Calu3 (cell line): ENCODE measurements at places on chromosomes 6 and 20.

- DNase-seq, result no peak
Measured at GRCh38 chr6:2396846-2397630, 151.6 kb upstream of the GMDS start.

GRCh38 chr20:20079102-20079784 lies 26.9 kb downstream of the CFAP61 start:
- peak; percentile 1 for DNase-seq

DNA sequence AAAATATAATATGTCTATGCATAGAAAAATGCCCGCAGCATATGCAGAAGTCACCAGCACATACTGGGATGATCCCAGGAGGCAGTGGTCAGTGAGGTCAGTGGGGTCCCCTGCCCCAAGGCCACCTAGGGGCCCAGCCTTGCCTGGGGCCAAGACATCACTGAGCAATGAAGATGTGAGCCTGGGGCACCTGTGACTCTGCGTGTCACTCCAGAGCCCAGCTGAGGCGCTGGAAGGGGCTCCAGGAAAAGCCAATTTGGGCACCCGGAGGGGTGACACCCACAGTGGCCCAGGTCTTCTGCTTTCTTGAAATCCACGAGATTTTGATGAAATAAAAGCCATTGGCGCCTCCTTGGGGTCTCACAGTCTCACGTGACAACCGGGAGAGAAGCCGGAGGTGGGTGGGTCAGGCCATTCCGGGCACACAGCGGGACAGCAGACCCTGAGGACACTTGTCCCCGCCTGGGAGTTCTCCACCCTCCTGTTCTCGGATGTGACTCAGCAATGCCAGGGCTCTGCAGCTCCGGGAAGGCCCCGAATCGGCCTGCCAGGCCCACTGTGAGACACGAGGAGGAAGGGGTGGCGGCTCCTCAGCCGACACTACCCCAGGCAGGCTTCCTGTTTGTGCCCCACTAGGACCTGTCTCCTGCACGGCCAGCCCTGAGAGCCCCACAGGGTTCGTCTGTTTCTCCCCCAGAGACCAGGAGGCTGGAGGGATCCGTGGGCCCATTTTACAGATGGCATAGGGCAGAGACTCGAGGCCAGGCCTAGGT lies 24.4 kb upstream of the SLCO4A1 start:
- DNase-seq, result peak; percentile 56

GRCh38 chr6:100300221-100300736 lies 164.4 kb downstream of the SIM1 start:
- DNase-seq, result peak; percentile 56

DNA sequence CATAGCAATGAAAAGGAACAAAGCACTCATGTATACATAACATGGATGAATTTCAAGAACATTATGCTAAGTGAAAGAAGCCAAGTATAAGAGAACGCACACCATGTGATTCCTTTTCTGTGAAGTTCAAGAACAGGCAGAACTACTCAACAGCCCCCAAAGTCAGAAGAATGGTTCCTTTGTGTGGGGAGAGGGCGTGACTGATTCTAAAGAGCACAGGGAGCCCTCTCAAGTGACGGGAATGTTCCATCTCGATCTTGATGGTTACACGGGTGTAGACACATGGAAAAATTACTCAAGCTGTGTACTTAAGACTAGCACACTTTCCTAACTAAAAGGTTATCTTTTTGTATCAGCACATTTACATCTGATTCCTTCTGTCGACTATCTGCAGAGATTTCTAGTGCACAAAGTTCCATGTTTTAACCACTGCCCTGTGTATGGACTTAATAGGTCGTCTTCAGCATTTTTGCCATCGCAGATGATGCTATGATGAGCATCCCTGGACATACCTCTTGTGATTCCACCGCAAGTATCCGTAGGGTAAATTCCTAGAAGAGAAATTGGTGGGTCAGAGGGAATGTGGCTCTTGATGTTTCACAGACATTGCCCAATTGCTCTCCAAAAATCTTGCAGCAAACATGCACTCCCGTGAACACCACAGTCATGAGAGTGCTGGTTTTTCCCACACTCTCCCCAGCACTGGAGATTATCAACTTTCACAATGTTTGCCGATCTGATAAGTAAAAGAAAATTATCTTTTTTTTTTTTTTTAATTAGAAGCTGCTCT lies 279.3 kb downstream of the BMP7 start:
- DNase-seq, result no peak

DNA sequence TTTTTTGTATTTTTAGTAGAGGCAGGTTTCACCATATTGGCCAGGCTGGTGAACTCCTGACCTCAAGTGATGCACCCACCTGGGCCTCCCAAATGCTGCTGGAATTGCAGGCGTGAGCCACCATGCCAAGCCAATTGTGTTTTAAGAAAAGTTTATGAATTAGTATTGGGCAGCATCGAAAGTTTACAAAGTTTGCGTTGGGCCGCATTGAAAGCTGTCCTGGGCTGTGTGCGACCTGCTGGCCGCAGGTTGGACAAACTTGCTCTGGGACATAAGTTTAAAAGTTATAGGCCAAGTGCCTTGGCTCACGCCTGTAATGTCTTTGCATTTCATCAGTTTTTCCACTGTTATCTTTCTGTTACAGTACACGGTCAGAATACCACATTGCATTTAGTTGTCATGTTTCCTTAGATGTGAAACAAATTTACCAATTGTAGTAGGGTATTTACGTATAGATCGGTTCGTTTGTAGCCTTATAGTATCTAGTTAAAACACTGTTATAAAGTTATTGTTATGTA lies 39.5 kb downstream of the ASXL1 start:
- DNase-seq, result no peak

GRCh38 chr6:16267428-16268263 lies 29.3 kb downstream of the GMPR start:
- DNase-seq, result no peak

DNA sequence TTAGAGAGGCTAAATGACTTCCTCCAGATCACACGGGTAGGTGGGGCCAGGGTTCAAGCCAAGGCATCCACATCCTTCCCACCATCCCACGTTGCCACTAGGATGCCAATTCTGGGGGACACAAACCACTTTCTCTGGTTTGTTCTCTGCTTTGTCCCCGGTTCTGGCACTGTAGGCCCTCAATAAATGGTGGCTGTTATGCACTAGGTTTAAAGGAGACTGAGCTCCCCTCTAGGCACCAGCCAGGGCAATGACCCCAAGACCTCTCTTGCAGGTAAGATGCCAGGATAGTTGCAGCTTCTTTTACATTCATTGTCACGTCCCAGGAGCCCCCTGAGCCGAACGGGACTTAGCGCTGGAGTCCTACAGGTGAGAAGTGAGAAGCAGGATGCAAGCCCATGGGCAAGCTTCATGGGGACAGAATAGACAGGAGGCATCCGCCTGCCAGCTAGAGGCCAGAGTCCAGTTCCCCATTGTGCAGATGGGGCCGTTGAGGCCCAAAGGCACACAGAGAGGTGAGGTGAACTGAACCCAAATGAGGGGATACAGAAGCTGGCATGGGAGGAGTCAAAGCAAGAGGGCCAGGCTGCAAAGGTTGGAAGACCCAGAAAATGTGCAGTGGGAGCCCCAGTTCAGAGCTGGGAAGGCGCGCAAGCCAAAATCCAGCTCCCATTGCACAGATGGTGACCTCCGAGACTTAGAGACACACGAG lies 677 bp downstream of the PXMP4 start:
- DNase-seq, result no peak

- DNase-seq, result no peak
Measured at GRCh38 chr20:12925863-12926793, 82.6 kb upstream of the SPTLC3 start.

DNA sequence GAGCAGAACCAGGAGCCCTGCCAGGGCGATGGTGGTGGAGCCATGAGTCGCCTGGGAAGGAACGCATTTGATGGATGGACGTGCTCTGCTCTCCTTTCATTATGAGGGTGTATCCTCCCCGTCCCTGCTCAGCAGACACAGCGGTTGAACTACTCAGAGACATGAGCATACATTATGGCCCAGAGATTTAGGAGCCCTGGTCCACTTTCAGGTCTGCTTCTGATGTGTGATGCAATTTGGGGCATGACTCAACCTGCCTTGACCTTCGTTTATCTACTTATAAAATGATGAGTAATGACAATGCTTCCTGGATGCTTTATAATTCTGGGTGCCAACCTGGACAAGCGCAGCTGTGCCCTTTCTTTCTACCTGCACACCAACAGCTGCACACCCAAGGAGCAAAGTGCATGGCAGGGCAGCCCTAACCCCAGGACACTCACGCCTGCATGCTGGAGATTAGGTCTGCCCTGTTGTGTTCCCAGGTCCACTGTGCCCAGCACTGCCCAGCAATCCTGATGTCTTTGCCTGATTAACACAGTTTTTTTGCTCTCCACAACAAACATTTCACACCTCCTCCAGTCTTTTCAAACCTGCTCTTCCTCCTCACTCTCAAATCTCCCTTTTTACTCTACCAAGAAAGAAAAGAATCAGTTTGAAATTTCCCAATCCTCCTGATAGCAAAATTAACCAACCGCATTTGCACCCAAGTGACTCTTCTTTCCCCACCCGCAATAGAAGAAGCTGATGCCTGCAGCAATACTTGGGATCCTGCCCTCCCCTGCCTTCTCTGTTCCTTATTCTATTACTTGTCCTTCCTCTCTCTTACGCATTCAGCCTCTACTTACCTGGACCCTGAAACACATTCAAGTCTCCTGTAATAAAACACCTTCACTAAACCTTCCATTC lies 81.2 kb downstream of the EZR start:
- no peak for DNase-seq

GRCh38 chr6:42440778-42441696 lies 10.7 kb downstream of the TRERF1 start:
- no peak for DNase-seq

DNA sequence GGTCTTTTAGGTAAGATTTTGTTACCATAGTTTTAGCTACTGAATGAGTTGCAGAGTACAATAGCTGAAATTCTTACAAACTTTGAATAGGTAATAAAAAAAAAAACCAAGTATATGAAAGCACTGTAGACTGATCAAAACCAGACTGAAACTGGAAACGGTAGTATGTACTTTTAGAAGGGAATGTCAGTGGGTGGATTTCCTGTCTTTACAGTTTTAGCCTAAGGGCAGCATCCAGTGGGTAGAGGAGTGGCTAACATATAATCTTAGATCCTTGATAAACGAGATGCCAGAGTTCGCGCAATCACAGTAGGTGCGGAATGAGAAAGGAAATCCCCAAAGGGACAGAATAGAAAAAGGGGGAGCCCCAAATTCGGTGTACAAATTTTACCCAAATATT lies 385.9 kb upstream of the RUNX2 start:
- no peak for DNase-seq

GRCh38 chr20:63622732-63623131 lies 4.2 kb downstream of the GMEB2 start:
- DNase-seq, result no peak

DNA sequence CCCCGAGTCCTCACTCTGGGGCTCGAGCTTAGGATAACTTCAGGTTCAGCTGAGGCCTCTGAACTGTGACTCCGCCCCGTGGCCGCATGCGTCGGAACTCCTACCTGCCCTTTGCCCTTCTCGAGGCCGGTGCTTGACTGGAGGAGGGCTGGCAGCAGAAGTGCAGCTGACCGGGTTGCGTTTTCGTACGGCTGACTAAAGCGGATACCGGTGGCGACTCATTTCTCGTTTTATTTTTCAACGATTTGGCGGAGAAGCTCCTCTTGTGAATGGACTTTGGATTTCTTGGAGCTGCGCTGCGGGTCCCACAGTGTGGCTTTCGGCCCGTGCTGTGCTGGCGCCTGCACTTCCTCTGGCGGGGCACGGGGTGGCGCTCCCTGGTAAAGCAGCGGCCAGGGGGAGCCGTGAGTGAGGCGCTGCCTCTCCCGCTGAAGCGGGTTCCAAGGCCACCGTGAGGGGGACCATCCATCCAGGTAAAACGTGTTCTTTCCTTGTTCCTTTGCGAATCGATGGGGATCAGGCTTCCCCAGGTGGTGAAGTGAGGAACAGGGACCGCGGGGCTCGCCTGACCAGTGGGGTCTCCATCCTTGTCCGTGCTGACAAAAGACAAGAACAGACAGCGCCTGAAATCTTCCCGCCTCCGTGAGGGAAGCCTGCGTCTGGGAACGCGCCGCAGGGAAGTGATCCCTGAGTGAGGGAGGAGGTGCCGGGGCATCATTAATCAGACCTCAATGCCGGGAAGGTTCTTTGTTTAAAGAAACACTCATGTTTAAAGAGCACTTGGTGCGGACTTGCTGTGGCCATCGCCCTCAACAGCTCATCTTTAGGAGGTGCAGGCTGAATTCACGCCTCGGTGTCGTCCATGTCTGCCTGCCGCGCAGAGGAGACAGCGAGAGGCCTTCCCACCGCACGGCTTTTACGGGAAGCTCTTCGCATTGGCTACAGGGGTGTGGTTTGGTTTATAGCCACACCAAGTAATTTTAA lies 38.8 kb downstream of the ERMARD start:
- DNase-seq, result peak; percentile 82

DNA sequence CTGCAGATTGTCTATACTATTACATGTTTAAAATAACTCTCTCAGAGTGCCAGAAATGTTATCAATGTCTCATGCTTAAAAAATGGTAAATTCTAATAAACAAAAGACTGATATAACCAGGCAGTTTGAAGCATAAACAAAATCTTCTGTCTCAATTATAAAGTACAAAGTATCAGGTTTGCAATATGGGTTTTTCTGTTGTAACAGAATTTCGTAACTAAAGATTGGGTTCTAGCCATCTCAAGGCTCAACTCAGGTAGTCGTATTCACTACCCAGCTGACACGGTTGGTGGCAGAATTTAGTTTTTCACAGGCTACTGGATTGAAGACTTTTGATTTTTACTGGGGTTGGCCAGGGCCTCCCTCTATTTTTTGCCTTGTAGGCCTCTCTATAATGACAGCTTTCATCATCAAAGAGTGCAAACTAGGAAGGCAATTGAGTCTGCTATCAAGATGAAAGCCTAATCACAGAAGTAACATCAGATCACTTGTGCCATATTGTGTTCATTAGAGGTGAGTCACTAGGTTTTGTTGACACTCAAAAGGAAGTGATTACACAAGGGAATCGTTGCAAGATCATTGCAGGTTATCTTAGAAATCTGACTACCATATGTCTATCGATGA lies 3.6 kb downstream of the CYP39A1 start:
- DNase-seq, result no peak

DNA sequence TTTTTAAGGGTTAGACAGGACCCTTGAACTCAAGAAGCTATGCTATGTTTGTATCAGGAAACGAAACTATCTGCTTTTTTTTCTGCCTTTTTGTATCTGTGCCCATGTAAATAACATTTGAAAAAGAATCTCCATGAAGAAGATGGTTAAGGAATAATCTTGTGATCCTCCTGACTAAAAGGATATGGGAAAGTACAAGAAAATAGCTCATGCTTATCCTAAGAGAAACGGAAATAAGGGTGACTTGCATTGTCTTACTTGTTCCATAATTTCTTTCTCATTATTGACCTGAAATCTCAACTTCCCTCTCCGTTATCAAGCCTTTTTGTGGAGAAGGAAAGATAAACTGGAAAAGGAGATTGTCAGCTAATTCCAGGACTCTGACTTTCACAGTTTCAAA lies 5.9 kb upstream of the CFAP206 start:
- DNase-seq, result no peak
